Urinary bladder (tissue), 4 donors: ENCODE measurements at places on chromosomes 12 and 14. TPM values are rescaled to one million over a fixed set of nuclear protein-coding genes. Genes with fewer than 3 reads are reported as not detected.

- no peak for DNase-seq
These were observed 246.6 kb upstream of the LRFN5 start for GRCh38 chr14:41360126-41360525.

- DNase-seq = no peak
These were observed 27.0 kb upstream of the ESRRB start for GRCh38 chr14:76348898-76349297.

DNA sequence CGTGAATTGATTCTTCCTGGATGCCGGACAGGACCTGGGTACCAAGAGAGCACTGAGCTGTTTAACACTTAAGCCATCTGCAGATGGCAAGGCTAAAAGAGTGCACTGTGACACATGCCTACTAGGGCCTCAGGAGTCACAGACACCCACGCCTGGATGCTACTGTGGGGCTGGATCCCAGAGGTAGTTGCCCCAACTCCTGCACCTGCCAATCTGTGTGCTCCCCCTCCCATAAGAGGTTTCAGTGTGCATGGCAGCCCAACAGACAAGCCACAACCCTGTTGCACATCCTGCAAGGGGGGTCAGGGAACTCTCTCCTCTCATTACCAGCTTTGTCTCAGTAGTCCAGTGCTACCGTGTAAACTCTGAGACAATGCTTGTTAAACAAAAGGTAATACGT is 169.0 kb downstream of the CEP128 start:
- no peak for DNase-seq

GRCh38 chr12:111359914-111360276 is 9.0 kb downstream of the PHETA1 start:
- no peak for DNase-seq

The RHOJ gene
- total RNA-seq = 36.9 TPM

GRCh38 chr14:22660654-22661053 is 16.5 kb upstream of the OR6J1 start:
- DNase-seq = no peak

The PLEKHD1 gene
- total RNA-seq = 0.11 TPM

GRCh38 chr12:40691913-40692764 is at the start of gene CNTN1:
CNTN1 (plus strand) TSS chr12:40692439.
- DNase-seq = peak; percentile 77

- no peak for DNase-seq
These were observed 101.2 kb downstream of the EEA1 start for GRCh38 chr12:92827836-92828431.

- no peak for DNase-seq
These were observed 18.6 kb downstream of the TSPAN8 start for GRCh38 chr12:71139153-71139735.

The CDKN3 gene
- 25.4 TPM for total RNA-seq

DNA sequence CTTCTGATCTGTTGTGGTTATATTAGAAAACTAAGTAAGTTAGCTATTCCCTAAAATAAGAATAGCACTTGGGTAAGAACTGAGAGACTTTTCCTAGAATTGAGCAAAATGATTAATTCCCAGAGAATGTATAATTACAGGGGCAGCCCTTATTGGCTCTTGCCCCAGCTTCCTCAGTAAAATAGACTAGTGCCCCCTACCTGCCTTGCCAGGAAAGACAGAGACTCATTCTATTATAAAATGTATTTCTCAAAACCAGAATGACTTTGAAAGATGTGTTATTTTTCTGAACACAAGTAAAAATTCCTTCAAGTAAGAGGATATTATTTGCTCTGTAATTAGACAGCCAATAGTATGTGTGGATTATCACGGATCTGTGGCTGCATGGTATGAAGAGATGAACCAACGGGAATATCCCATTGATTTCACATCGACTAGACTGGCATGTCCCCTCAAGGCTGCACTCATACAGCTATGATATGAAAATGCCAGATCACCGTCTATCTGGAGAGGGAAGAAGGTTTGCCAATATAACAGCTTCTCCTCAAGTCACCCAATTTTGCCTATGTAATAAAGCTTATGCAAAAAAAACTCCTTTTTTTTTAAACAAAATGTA is 7.4 kb upstream of the GLRX5 start:
- DNase-seq = no peak

The HHIPL1 gene
- 3.8 TPM for total RNA-seq

GRCh38 chr12:10030446-10030845 is at the start of gene CLEC9A:
CLEC9A (plus strand) TSS chr12:10030682; CDS start chr12:10052688, 22,006 bp downstream.
- DNase-seq = no peak

DNA sequence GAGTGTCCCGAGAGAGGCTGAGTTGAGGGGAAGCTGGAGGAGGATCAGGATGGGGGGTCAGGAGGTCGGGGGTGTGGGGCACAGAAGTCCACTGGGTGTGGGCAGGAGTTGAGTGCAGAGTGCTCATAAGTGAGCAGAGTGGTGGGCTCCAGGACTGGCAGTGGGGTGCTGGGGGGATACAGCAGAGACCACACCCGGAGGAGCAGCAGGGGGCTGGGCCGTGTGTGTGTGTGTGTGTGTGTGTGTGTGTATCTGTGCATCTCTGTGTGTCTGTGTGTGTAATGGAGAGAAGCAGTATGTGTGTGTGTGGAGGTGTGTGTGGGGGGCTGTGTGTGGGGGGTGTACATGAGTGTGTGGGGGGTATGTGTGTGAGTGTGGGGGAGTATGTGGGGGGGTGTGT is 4.9 kb upstream of the NUDT14 start:
- DNase-seq = no peak
